ENCODE measurements at places on chromosomes 3 and 15.

- DNase-seq: peak; percentile 74
Measured at GRCh38 chr3:36843065-36844051, 79.0 kb upstream of the DCLK3 start.

GRCh38 chr3:187044206-187044605 lies 95.1 kb downstream of the RPL39L start:
- no peak for DNase-seq

GRCh38 chr3:49310677-49311076 lies 29.2 kb downstream of the USP4 start:
- no peak for DNase-seq

DNA sequence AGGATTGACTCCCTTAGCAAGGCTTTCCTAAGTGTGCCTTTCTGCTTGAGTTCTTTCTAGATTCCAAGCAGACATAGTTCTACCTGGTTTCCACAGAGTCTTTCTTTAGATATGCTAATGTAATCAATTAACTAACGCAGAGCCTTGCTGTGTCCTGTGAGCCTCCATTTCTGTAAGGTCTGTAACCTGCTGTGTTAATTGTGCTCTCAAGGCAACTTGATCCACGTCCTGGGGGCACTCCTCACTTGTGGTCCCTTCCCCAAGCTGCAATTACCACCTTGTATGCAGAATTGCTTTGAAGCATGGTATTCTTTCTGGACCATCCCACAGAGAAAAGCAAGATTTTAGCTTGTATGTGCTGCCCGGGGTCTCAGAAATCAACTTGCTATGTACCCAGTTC lies 29.5 kb upstream of the THSD4 start:
- no peak for DNase-seq

DNA sequence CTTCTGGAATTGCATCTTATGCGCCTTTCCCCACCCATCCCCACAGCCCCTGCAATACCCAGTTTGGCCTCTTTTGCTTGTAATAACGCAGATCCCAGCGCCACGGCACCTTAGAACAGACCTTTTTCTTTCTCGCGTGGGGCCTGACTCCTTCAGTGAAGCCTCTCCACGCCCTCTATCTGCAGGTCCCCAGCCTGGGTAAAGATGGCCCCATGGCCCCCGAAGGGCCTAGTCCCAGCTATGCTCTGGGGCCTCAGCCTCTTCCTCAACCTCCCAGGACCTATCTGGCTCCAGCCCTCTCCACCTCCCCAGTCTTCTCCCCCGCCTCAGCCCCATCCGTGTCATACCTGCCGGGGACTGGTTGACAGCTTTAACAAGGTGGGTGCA lies 594 bp downstream of the CRELD1 start:
- no peak for DNase-seq

GRCh38 chr3:126954141-126954842 lies 28.6 kb upstream of the PLXNA1 start:
- no peak for DNase-seq

DNA sequence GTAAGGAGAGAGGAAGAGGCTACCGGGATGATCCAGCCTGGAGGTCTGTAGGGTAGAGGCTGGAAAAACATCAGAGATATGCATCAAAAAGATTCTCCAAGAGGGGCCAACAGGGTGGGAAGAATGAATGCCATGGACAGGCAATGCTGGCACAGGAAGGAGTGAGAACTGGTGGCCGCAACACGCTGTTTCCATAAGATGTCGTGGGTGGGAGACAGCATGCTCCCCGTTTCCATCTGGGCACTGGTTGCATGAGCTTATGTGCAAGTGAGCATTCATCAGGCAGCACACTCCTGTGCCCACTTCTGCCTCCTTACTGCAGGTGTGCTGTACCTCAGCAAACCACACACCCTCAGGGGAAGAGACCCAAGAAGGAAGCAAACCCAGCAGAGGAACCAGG lies 59.4 kb downstream of the GABRB3 start:
- no peak for DNase-seq

DNA sequence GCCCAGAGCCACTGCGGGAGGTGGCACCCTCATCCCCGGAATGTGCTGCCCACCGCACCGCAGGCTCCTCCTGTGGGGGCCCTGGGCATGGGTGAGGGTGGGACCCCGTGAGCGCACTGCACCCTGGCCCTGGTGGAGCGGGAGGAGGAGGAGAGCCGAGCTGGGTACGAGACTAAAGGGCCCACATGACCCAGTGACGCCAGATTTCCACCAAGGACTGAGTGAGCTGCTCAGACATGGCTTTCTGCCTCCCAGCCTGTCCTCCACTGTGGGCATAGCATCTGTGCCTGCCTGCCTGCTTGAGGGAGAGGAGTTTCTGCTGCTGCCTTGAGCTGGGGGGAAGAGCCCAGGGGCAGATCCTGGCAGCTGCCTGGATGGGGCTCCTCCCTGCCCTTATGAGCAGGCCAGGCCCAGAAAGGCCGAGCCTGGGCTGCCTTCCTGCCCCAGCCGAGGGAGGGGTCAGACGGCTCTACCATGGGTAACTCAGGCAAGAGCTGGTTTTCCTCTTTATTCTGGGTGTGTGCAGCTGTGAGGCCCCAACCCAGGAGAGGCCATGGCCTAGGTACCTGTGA lies 88.4 kb downstream of the VGLL4 start:
- DNase-seq: no peak

DNA sequence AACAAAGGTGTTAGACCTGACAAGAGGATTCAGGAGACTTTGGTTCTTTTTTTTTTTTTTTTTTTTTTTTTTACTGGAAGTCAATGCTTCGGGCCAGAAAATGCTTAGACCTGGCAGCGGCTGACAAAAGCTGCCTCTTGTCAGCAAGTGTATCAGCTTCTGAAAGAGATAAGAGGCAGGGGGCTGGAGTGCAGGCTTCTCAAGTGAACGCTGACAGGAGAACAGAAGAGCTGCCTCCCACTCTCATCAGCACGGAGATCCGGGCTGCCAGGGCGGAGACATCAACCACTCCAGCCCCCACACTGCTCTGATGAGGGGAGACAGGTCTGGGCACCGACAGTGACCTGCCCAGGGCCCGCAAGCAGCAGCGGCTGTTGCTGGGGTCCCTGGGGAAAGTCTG lies 9.4 kb upstream of the SCN5A start:
- DNase-seq: peak; percentile 17

DNA sequence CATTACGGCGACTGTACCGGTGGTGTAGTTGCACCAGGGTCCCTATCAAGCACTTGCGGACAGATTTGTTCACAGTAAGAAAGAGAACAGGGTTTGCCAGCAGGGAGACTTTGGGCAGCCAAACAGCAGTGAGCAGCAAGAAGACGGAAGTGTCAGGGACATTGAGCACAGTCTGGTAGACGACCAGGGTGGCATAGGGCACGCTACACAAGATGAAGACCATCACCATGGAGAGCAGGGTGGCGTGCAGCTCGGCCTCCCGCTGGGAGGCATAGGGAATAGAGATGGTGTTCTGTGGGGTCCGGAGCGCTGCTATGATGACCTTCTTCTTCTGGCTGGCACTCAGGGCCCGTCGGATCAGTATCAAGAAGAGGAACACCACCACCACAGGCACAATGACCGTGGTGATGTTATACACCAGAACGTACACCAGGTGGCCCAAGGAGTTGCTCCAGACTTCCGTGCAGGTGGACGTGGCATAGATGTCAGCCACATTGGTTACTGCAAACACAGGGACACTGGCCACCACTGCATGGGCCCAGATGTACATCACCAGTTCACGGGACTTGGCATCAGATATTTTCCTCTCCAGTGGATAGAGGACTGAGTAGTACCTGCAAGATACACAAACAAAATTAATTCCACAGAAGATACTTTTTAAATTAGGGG lies 19.1 kb upstream of the FSIP1 start:
- DNase-seq: no peak

DNA sequence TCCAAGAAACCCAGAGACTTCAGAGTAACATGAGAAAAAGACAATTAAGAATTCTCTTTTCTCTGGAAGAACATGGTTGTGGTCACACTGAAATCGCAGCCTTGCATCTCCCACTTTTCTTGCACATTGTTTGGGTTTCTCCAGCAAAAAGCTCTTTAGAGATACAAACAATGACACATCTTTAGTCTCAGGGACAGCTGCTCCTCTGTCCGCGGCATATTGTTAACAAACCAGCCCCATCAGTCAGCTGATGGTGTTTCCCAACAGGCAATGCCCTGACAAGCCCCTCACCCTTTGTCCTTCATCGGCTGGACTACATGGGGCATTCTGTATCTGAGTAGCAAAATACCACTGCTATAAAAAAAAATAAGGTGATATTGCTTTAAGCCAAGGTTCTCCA lies 53.4 kb downstream of the UMPS start:
- DNase-seq: no peak

DNA sequence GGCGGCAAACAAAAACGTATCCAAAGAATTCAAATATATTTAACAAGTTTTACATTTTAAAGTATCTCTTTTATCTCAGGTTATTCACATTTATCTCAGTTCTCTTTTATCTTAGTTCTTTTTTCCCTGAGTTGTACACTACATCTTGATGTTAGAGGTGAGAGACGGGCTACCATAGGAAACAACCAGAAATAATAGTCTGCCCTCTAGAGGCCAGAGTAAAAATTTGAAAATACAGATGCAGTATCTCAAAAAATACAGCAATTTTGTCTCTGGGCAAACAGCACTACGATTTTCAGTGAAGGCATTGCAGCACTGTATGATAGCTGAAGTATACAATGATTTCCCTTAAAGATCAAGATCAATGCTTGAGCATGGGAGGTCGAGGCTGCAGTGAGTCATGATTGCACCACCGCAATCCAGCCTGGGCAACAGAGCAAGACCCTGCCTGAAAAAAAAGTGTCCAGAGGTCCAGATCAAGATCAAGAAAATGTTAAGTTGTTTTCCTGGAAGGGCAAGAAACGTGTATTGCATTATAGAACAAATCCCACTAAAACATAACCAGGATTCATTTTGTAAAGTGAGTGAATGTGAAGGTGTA lies 82.6 kb upstream of the ATP11B start:
- DNase-seq: no peak

- DNase-seq: no peak
Measured at GRCh38 chr3:99920481-99921376, 103.1 kb downstream of the CMSS1 start.

DNA sequence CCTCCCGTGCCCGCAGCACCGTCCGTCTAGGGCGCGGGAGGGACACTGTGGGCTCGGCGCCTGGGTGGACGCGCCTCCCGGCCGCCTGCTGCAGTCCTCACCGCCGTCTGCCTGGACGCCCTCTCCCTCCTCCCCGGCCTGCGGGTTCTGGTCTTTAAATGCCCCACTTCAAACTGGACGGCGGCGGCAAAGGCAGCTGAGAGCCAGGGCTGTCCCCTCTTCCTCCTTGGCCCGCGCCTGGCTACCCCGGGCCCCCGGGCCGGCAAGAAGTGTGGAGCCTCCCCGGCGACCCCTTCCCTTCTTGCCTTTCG lies 426 bp downstream of the CBLB start:
- DNase-seq: peak; percentile 74

GRCh38 chr3:124981472-124981871 lies 46.9 kb upstream of the MUC13 start:
- no peak for DNase-seq

GRCh38 chr3:195096484-195097330 lies 174.3 kb downstream of the XXYLT1 start:
- DNase-seq: no peak

- DNase-seq: no peak
Measured at GRCh38 chr3:72597756-72598195, 250.5 kb downstream of the SHQ1 start.

GRCh38 chr3:96483781-96484180 lies 330.6 kb upstream of the EPHA6 start:
- DNase-seq: no peak

DNA sequence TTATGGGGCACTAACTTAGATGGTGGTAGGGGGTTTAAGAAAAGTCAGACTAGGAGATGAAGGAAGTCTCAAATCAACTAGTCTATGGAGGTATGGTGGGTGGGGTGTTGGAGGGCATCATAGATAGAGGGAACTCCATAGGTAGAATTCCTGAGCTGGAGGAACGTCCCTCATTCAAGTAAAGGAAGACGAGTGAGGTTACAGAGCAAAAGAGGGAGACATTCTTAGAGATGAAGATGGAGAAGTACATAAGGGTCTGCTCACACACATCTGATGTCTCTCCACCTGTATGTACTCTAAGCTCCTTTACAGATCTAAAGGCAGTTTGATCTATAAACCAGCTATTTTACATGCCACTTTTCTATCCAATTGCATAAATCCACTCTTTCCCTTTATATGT lies 1.4 kb downstream of the PLSCR1 start:
- DNase-seq: no peak

GRCh38 chr3:174220775-174221554 lies 638.2 kb upstream of the NAALADL2 start:
- DNase-seq: no peak

DNA sequence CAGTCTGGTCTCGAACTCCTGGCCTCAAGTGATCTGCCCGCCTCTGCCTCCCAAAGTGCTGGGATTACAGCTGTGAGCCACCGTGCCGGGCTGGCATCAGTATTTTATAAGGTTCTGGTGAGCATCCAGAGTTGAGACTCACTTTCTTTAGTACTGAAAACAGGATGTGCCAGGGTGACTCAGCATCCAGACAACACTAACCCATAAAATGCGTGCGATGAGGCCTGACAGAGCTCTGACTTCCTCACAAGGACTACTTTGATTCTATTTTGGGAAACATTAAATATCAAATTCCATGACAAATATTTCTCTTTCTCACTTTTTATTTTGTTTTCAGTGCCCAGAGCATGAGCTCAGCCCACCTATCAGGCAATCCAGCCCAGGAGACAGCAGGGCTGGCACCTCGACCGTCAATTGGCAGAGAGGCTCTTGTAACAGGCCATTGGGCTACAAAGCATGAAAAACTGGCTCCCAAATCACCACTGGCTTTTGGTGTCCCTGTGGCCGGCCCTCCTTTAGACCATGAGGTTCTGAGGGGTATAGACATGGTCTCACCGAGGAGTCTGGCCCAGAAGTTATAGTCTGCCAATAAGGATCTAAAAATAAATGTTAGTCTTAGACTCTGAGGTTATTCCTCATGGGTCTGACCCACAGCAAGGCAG lies 75.0 kb downstream of the FEM1B start:
- DNase-seq: peak; percentile 76

GRCh38 chr3:170467571-170468147 lies 49.0 kb downstream of the CLDN11 start:
- DNase-seq: no peak

GRCh38 chr3:30124435-30125370 lies 481.7 kb upstream of the TGFBR2 start:
- DNase-seq: no peak

GRCh38 chr3:98388147-98388546 lies 2.3 kb upstream of the OR5K3 start:
- no peak for DNase-seq

DNA sequence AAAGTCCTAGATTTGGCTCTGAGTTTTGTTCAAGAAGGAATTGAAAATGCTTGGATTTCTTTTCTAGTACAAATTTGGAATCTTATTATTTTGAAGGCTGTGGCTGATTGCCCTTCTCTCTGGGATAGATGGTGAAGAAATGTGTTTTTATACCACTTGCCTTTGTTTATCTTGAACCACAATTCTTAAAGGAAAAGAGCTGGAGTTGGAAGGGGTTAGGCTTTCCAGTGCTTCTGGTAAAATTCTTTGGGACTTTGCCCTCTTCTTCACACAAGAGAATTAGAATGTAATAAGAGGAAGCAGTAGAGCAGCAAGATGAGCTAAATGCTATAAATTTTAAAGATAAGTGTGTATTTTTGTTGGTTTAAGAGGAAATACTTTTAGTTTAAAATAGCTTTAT lies 65.8 kb downstream of the COL6A5 start:
- DNase-seq: no peak
